Right forelimb (tissue), 1 donor: ENCODE measurements at places on chromosomes 7 and 10.

DNA sequence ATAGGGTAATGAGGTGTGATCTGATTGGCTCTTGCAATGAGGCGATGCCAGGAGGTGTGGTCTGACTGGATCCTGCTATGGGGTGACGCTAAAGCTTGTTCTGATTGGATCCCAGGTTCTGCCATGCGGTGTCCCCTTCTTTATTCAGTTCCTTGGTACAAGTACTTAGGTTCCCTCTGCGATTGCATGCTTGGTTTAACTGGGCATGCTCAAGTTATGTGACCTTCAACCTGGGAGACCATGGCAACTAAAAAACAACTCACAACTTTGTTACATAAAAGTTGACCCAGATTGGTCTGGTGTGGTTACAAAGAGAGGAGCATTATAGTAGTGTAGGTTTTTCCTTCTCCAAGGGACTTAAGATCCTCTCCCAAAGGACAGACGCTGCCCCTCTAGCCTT, 49.5 kb upstream of the DNAJC1 start:
- DNase-seq: no peak

DNA sequence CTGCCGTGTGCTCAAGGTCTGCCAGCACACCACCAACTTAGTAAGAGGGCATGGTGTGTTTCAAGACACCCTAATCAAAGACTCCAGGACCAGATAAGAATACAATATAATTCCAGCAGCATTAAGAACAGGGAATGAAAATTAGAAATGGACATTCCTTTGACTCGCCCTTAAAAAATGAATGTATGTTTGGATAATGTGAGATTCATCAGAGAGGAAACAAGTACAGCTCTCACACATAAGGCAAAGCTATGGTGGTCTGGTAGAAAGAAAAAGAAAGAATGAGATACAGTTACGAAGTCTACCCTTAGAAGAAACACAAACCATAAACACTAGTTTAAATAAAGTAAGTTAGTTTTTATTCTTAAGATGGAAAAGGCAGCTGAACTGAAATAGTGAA, 174.8 kb upstream of the ANK3 start:
- no peak for DNase-seq

DNA sequence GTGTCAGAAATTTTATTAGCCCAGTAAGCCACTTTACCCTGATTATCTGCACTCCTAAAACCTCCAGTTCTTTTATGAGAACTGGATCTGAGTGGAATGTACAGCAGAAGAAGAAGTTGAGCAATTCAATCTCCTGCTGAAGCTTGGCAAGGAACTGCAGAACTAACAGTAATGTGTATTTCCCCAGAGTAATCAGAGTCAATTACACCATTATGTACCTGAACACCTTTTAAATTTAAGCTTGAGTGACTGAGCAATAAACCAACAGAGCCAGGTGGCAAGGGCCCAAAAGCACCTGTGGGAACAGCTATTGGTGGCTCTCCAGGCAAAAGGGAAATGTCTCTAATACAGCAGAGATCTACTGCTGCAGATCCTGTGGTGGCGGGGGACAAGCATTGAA, 40.1 kb upstream of the AKR1C2 start:
- no peak for DNase-seq

- no peak for DNase-seq
Measured at GRCh38 chr10:60394446-60394845, 4.8 kb upstream of the ANK3 start.

DNA sequence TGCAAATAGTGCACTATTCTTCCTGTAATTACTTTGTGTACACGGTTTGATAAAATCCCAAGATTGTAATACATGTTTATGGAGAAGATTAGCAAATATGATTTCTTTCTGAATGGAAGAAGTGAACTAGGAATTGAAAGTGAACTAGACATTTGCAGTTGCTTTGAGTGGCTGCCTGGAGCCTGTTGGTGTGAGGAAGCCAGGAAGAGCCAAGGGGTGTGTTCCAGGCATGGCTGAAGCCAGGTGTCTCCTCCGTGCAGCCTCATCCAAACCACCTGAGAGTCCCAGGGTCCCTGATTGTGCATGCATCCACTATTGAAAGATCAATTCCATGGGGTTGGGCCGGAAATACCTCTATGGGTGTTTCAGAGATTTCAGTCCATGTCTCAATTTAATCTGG, 253.1 kb upstream of the SHH start:
- no peak for DNase-seq

DNA sequence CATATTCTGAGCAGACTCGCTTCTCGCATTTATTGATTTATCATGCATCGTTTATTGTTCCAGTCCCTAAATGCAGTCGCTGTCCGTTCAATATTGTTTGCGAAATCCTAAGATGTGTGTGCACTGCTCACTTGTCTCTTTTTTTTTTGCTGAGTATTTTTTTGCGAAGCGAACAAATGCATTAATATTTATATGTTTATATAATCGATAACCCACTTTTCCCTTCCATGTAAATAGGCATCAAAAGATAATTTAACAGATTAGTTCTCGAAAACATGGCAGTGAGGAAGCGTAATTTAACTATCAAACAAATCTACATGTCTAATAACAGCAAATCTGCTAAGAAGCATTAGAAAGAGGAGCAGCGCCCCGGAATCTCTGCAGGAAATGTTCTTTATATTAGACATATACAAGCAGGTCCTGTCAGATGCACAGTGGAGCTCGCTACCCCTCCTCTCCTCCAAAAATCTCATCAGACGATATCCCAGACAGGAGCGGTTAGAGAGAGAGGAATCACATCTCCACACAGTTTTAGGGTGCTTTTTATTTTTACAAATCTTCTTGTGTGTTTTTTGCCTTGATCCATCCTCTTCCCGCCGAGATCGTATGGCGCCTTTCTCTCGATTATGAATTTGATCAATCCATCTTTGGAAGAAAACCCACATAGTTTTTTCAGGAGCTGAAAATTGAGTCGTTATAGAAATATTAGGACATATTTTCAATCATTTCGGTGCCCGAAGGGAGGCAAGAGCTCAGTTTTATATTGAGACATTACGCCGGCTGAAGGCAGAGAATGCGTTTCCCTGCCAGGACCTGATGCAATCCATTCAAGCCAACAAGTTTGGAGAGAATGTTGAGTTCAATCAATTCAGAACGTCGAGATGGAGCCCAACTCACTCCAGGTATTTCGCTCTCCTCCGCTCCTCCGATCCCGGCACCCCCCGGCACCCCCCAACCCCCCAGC, at the start of gene ARID5B:
Gene ARID5B (plus strand): TSS at position 871 of the 964 bp plus-strand sequence. CDS start 11 bp downstream, at position 882.
- DNase-seq: peak; percentile 73

DNA sequence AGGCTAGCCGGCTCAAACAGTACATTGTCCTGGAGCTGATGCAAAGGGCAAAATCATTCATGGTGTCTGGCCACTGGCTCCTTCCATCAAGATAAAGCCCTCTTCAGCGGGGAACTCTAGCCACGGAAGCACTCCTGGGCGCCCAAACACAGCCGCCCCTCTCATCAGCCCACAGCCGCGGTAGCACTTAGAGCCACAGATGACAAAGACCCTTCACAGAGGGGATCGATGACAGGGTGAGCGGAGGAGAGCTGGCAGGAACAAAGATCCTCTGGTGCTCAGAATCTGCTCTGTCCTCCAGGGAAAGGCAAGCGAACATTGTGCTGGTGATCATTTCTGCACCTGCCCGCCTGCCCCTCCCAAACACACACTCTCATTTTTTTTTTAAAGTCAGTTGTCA, 222.2 kb upstream of the NRP1 start:
- no peak for DNase-seq

GRCh38 chr7:34453150-34453549, 204.9 kb upstream of the NPSR1 start:
- no peak for DNase-seq

- peak; percentile 60 for DNase-seq
Measured at GRCh38 chr10:48807791-48808470, 123.3 kb downstream of the WDFY4 start.

DNA sequence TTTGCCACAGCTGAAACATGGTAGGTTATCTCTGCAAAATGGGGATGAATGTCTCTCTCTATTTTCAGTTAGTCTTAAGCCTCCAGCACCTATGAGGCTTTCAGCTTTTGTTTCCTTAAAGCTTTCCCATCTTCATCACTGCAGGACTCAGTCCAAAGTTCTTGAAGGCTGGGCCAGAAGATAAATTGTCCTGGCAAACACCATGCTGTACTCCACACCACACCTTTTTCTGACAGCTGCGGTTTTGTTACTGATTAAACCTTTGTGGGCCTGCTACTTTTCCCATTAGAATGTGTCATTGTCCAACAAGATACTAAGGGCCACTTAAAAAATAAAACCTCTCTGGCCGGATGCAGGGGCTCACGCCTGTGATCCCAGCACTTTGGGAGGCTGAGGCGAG, 87.2 kb upstream of the A1CF start:
- no peak for DNase-seq

- DNase-seq: no peak
Measured at GRCh38 chr7:91812388-91812787, 68.1 kb downstream of the MTERF1 start.

DNA sequence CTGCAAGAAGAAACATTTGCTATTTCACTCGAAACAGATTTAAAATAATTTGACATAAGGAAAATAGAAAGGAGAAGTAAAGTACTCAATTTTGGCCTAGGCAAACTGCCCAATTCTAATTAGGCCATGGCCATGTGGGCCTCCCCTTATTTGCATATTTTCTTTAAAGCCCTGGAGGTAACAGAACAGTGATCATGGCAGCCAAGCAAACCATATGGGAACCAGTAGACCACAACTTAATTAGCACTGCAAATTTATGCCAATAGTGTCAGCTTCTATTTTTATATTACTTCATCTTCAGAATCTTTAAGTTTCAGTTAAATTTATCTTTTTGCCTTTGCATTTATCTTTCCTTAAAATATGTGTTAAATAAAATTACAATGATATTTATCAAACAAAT, 63.3 kb upstream of the THSD7A start:
- no peak for DNase-seq

GRCh38 chr10:78175444-78176015, 141.9 kb downstream of the RPS24 start:
- no peak for DNase-seq

GRCh38 chr10:133475821-133476640, 22.3 kb downstream of the SCART1 start:
- no peak for DNase-seq

DNA sequence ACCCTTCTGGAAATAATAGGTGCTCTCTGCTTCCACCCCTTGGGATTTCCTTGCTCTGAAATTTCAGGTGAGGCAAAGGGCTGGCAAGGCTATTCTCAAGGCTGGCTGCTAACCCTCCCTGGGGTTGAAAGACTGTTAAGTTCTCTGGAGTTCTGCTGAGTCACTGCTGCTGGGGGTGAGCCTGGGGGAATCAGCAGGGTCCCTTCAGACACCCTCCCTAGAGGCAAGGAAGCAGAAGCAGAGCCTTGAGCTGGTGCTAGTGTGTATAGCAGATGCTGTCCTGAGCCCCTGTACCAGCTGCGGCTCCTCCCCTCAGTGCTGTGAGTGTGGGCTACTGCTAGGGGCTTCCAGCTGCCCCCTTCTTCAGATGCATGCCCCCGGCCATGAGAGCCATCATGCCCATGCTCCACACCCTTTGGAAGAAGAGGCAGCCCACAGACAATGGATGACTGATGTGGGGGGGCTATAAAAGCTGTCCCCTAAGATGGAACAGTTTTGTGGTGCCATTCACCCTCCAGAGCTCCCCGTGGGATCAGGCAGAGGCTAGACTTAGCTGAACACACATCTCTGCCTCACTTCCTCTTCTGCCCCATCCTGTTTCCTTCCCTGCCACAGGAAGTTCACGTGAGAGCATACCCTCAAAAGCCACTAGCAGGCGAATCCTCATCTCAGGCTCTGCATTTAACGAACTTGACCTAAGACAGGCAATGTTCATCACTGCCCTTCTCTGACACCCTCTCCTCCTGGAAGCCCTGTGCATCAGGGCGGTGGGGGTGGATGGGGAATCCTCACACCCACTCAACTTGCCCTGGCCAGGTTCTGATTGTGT, 91.8 kb downstream of the SH3PXD2A start:
- no peak for DNase-seq

- DNase-seq: no peak
Measured at GRCh38 chr7:102981451-102981850, 68.7 kb downstream of the LRRC17 start.

- DNase-seq: no peak
Measured at GRCh38 chr7:132919771-132920170, 162.1 kb downstream of the CHCHD3 start.

DNA sequence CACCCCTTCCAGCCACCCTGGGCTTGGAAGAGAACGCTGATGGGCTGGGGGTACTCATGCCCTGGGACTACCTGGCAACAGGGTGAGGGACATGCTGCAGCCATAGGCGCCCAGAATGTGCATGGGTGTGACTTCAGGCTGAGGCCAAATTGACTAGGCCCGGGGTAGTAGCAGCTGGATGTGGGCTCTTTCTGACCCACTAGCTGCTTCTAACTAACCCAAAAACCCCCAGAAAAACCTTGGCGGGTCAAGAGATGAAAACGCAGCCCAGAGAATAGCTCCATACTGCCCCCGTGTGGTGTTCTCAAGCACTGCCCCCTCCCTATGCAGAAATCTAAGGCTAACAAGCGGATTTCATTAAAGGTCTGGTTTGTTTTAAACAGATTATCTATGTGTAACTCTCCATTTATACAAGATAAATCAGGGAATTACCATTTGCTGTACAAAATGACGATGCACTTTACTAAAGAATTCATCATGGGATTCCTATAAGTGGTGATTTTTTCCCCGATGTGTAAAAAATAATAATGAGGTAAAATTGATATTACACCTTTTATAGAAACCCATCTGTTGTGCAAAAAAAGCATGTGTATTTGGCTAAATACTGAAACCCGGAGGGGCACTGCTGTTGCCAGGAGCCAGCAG, 4.2 kb downstream of the SMARCD3 start:
- DNase-seq: peak; percentile 76
